Right cardiac atrium (tissue), 5 donors: ENCODE measurements at places on chromosomes 11 and 22. TPM values are rescaled to one million over a fixed set of nuclear protein-coding genes. Genes with fewer than 3 reads are reported as not detected.
A peak's percentile ranks its signal among the peaks of the same experiment; 100 is the strongest.

Gene OR8D4
- 0.20 TPM for total RNA-seq

DNA sequence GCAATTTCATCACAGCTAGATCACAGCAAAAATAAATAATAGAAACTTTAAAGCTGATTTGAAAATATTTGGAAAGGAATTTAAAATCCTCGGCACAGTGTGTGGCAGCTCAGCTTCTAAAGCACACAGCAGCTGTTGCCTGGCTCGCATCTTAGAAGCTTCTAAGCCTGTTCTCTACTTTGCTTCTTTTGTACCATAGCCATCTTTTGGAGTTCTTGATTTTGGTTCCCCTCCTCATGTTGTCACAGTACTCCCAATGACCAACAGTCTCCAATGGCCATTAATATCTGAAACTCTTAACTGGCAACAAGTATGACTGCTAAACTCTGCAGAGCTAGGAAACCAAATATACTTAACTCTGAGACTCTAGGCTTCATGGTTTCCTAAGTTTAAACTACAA, 28.8 kb downstream of the CHKA start:
- no peak for DNase-seq

- DNase-seq = peak; percentile 91
Measured at GRCh38 chr22:24107661-24108060, 73.6 kb upstream of the SUSD2 start.

- no peak for DNase-seq
Measured at GRCh38 chr22:40414311-40414710, 43.9 kb downstream of the SGSM3 start.

GRCh38 chr22:41367039-41367679, 14.6 kb upstream of the TEF start:
- peak; percentile 100 for DNase-seq

DNA sequence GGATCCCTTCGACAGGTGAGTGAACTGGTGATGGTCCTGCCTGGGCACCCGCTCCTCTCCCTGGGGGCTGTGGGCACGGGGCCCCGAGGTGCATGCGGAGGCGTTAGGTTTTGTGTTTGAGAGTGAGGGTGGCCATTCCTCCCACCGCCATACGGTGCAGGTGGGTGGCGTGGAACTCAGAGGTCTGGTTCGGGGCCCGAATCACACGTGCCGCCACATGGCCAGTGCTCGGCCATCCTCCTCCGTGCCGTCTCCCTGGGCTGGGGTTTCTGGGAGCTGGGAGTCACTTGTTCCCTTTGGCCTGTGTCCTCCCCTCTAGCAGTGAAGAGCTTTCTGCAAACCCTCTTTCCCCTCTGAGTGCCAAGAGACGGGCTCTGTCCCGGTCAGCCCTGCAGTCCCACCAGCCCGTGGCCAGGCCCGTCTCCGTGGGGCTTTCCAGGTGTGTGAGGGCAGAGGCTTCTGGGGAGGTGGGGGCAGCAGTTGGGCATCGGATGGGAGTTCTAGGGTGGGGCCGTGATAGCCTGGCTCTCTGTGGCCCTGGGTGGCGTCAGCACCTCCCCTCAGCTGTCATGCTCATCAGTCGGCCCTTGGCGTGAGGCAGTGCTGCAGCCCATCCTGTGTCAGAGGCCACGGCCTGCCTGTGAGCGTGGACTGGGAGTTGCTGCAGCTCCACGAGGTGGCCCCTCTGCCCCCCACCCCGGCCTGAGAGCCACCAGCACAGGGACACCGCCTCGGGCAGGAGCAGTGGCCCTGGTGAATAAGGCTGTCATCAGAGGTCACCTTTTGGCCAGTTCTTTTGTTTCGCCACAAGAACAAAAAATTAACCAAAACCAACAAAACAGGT, 10.2 kb downstream of the IRF7 start:
- peak; percentile 55 for DNase-seq

DNA sequence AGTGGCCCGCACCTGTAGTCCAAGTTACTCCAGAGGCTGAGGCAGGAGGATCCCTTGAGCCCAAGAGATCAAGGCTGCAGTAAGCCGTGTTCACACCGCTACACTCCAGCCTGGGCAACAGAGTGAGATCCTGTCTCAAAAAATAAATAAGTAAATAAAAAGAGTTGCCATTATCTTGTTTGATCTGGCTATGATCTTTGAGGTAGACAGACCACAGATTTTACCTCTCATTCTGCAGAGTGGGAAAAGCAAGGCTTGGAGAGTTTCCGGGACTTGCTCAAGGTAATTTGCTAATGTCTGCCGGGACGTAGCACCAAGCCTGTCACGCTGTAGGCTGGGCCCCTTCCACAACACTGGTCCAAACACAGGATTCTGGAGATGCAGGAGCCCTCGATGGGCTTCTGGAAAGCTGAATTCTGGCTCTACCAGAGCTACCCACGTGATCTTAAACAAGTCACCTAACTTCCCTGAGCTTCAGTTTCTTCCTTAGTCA, 6.8 kb downstream of the GRAP2 start:
- no peak for DNase-seq

- peak; percentile 96 for DNase-seq
Measured at GRCh38 chr22:20857838-20858614, 585 bp downstream of the PI4KA start.

- DNase-seq = no peak
Measured at GRCh38 chr11:12433121-12433520, 55.8 kb downstream of the PARVA start.
